ENCODE measurements at places on chromosomes 2 and 18. TPM values are rescaled to one million over a fixed set of nuclear protein-coding genes. Genes with fewer than 3 reads are reported as not detected.

Gene DSEL
- 32.8 TPM for total RNA-seq

Gene CCDC141
- 2.6 TPM for total RNA-seq

DNA sequence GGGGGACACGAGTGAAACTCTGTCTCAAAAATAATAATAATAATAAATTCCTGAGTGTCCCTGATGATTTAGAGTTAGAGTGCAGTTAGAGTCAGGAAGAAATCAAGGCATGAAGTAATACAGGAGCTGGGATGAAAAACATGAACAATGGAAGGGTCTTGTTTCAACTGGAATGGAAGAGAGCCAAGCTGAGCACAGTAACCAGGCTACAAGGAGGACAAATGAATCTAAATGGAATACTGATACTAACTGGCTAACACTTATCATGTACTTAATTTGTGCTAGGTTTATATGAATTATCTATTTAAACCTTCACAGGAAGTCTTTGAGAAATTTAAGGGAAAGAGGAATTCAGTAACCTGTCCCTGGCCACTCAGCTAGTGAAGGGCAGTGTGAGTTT, 38.8 kb upstream of the PSME4 start:
- DNase-seq: no peak

DNA sequence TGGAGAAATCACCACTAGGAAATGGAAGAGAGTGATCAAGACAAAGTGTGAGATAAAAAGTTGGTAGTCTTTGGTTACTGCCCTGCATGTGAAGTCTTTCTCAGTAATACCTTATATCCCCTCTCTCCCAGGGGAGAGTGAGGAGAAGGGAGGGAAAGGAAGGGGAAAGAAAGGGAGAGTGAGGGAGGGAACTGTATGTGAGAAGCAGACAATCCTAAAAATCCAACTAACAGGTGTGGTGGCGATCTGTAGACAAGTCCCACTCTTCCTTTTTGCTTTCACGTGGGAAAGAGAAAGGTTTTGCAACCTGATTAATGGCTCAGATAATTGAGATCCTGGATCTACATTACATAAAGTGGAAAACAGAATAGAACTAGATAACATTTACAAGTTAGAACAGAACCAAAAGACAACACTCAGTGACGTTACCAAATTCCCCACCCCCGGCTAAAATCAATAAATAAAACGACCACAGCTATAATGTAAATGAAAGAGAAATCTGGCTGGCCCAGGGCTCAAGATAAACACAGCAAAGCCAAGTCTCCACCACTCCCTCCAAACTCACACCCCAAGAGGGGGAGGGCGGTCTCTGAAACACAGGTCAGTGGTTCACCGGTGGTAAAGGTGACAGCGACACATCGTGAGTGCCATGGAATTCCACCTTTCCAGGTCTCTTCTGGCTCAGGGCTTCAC, 10.0 kb upstream of the APCDD1 start:
- no peak for DNase-seq

DNA sequence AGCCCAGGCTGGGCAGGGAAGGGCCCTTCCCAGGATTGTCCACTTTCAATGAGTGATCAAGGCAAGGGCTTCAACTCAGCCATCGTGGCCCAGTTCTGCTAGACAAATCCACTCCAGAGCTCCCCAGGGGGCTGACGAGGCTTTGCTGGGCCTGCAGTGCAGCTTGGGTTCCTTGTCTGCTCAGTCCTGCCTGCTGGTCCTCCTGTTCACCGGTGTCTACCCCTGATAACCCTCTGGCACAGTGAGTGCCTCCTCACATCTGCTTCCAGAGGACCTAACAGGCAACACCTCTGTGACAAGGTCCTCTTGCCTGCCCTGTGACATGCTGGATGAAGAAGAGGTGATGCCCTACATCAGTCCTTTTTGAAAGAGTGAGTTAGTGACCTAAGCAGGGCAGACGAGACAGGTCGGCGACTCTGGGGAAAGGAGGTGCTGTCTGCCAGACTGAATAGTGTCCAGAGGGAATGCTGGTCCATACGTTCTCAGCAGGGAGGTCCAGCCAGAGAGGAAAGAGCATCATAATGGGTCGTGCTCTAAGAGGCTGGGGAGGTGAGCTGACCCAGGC, 20.9 kb upstream of the KCNF1 start:
- DNase-seq: no peak

GRCh38 chr18:63147973-63148372, 171.6 kb downstream of the BCL2 start:
- DNase-seq: no peak

- DNase-seq: no peak
These were observed 151.6 kb downstream of the RAPGEF4 start for GRCh38 chr2:172887280-172887679.

GRCh38 chr2:206442833-206443734, at the start of gene ADAM23:
ADAM23 (plus strand) TSS chr2:206443532; CDS start chr2:206443867, 335 bp downstream.
- DNase-seq: peak; percentile 96

Gene PSME4
- total RNA-seq: 48.5 TPM

- no peak for DNase-seq
These were observed 413.6 kb upstream of the ID2 start for GRCh38 chr2:8268172-8268783.

GRCh38 chr2:67790622-67791021, 272.2 kb downstream of the C1D start:
- DNase-seq: no peak

DNA sequence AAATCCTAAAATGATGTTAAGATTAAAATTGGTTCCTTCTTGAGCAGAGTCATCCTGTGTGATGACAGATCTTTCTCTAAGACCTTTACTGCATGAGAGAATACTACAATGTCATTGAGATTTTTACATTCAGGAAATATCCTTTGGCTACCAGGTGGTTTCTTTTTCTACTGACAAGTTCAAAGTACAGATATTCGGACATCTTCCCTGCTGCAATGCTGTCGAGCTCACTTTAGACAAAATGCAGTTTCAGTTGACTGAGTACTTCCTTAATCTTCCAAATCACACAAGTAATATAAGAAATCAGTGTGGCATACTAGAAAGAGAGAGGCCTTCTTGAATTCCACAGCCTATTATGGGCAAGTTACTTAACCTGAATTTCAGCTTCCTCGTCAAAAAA, 207.9 kb upstream of the ACVR2A start:
- no peak for DNase-seq

Gene SCN3A
- total RNA-seq: 139 TPM

Gene ANO7
- total RNA-seq: 0.54 TPM

Gene METTL4
- 18.4 TPM for total RNA-seq

DNA sequence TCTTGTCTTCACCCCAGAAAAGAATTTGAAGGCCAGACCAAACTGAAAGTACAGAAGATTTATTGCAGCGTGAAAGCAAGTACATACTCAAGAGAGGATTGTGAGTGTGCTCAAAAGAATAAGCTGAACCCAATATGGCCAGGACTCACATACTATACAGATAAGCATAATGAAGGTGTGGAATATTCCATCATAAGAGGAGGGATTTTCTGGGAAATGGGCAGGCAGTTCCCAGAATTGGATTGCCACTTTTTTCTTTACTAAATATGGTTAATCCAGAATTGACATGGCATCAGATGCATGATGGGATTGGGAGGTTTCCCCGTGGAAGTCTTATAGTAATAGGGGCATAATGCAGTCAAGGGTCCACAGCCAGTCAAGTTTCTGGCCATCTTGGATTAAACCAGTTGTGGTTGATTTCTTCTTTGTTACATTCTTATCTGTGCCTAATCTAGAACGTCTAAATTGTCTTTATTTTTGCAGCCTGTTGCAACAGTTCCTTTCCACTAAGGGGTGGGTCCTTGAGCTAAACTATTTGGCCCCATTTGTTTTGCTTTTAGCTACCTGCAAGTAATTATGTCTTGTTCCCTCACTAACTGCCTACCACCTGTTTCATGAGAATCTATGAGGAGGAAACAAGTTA, 9.0 kb downstream of the SP140L start:
- no peak for DNase-seq
